ENCODE measurements at places on chromosomes 1 and 21.

DNA sequence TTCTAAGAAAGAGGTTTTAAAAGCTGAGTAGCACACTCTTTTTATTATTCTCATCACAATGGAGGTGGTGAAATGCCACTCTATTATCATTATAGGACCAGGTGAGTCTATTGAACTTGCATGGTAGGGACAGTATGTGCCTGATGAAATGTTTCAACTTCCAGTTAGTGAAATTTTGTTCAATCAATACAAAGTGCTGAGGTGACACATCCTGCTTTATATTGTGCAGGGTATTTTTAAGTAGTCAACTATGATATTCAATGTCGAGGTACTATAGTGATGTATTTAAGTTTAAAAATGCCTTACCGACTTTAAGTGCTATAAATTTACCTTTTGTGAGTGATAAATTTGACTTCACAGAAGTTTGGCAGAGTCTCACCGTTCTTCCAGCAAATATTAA, 284.7 kb upstream of the BRINP3 start:
- DNase-seq, result no peak

GRCh38 chr1:56644919-56645676, at the start of gene PRKAA2:
Gene PRKAA2, plus strand, starts transcription at chr1:56645314. Its CDS starts 74 bp downstream, at chr1:56645388.
- no peak for DNase-seq

GRCh38 chr1:52996653-52997052, 65.4 kb upstream of the PODN start:
- DNase-seq, result no peak

GRCh38 chr1:114723915-114724314, 7.3 kb upstream of the NRAS start:
- DNase-seq, result no peak

DNA sequence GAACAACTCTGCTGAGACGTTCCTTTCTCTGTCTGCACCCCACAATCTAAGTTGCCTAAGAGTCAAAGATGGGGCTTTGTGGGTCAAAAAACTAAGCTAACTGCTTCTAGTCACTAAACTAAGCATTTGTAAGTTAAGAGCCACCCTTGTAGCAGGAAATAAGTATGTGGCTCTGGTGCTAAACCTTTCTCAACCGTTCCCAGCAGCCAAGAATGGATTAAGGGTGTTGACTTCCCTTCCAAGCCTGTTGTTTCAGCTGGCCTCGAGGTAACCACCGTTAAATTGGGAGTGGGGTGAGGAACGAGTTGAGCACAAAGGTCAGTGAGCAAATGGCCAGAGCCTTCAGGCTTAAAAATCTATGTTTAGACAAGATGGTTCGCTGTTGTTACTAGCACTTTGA, 169.1 kb downstream of the TRIM33 start:
- no peak for DNase-seq

- no peak for DNase-seq
Observed at GRCh38 chr1:115978292-115978941, 2.1 kb downstream of the SLC22A15 start.

- no peak for DNase-seq
Observed at GRCh38 chr1:235336903-235337302, 8.5 kb downstream of the GGPS1 start.

- no peak for DNase-seq
Observed at GRCh38 chr1:111888740-111889376, 100.6 kb downstream of the KCND3 start.

DNA sequence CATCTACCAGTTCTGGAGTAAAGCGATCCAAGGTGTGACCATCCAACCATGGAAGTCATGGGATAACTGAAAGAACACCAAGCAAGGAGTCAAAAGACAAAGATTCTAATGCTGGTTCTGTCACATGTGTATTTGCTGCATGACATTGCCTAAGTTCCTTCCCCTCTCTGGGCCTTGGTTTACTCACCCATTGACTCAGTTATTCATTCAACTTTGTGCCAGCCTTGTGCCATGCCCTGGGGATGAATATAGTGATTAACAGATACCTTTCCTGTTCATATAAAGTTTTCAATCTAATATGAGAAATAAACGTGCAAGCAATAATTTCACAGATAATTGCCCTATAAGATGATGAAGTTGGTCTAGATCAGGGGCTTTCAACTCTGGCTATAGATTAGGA, 33.0 kb upstream of the CAMK1G start:
- no peak for DNase-seq

DNA sequence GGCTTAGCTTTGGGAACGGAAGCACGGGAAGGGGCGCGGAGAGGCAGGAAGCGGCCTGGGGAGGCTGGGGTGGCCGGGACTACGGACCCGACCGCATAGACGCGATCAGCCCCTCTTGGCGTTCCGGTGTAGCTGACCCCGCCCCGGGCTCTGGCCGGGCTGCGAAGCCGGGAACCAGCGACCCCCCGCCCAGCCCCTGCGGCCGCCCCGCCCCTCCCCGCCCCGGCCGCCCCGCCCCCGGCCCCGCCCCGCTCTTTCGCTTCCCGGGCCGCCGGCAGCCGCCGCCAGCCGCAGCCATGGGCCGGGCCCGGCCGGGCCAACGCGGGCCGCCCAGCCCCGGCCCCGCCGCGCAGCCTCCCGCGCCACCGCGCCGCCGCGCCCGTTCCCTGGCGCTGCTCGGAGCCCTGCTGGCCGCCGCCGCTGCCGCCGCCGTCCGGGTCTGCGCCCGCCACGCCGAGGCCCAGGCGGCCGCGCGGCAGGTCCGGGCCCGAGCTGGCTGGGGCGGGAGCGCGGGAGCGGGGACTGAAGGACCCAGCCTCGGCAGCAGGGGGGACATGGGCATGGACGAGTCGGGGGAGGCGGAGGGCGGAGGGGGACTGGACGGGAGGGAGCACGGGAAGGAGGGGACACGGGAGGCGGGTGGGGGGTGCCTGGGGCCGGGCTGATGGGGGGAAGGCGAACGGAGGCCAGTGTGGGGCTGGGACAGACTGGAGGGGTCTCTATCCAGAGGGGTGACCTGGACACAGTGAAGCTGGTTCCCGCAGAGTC, at the start of gene SELENON:
TSS of gene SELENON (plus strand) at position 259 of the 768 bp plus-strand sequence. CDS start at position 297, 38 bp downstream.
- DNase-seq, result no peak

- DNase-seq, result no peak
Observed at GRCh38 chr1:211210965-211211364, 48.2 kb upstream of the RCOR3 start.

DNA sequence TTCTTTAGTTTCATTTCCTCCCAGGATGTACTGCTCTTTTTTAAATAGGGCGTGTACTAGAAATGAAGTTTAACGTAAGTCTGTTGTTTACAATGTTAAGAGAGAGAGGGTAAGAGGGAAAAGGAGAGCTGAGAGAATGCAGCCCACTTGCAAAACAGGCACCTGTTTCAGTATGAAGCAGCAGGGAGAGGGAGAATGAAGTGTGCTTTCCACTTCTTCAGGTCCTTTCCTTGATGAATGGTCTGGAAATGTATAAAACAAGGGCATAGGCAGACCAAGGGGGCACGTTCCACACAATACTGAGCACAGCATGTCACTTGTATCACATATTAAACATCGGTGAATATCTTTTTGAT, 2.0 kb downstream of the KCNA3 start:
- DNase-seq, result no peak

All from activated CD8-positive, alpha-beta memory T cell treated with anti-CD3 and anti-CD28 coated beads for 1 hour (primary cell).